ENCODE measurements at places on chromosomes 12 and 14.

- DNase-seq: no peak
Observed at GRCh38 chr14:21322716-21323115, 42.8 kb downstream of the RPGRIP1 start.

DNA sequence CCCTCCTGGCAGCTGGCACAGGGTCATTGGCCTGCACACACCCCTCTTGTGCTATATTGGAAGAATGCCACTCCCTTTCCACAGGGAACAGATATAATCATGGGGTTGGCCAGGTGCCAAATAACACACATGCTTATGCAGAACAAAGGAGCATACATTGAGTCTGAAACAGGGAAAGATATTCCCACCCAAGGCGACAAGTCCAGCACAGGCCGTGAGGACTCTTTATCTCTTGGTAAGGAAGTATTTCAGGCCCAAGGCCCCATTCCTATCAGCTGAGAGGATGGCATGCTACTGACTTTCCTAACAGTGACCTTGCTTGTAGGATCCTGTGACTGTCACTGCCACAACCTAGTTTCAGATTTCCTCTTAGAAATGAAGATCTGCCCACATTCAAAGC, 59.0 kb upstream of the STXBP6 start:
- no peak for DNase-seq

- no peak for DNase-seq
Observed at GRCh38 chr12:6697584-6698351, 2.8 kb downstream of the PIANP start.

GRCh38 chr12:71838231-71838630, 1.3 kb upstream of the TBC1D15 start:
- no peak for DNase-seq

DNA sequence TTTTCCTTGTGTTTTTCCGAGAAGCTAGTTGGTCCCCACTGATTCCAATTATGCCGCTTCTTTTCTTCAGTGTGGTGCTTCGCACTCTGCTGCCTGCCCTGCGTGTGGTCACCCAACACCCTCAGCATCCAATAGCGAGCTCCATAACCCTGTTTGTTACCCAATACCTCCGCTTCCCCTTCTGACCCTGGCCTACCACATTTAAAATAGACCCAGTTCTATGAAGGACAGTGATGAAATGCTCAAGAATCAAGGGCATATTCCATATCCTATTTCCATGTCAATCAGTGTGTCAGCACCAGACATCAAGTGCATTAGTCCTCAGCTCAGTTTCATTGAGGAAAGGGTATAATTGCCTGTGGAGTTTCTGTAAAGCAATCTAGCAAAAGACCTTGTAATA, 9.5 kb downstream of the NDRG2 start:
- DNase-seq: no peak

- no peak for DNase-seq
Observed at GRCh38 chr14:84657911-84658310, 872.0 kb upstream of the FLRT2 start.

- DNase-seq: no peak
Observed at GRCh38 chr14:84074626-84075025, 1455.3 kb upstream of the FLRT2 start.

DNA sequence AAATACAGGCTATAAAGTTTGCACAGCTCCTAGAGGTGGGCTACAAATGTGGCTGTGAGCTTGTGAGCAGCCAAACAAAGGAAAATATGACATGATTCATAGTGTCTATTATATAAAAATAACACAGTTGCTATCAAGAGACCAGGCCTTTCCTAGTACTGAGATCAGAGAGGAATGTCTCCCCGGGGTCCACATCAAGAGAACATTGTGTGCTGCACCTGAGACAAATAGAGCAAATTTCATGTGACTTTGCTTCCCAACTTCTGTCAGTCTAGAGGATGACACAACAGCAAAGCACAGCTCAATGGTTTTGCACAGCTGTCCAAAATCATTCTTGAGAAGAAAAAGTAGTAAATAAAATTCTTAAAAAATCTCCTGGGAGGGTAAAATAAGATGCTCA, 297.5 kb upstream of the PRKD1 start:
- no peak for DNase-seq

DNA sequence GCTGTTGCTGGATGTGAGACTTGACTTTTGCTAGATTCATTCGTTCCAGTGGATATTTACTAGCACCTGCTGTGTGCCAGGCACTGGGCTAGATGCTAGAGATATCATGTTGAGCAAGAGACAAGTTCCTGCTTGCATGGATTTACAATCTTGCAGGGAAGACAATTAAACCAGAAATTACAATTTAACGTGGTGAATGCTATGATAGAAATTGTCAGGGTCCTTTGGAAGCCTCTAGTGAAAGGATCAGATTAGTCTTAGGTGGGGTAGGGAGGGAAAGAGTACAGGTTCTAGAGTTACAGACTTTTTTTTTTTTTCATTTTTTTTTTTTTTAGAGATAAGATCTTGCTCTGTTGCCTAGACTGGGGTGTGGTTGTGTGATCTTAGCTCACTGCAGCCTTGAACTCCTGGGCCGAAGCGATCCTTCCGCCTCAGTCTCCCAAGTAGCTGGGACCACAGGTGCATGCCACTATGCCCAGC, 36.7 kb downstream of the SPATS2 start:
- no peak for DNase-seq

DNA sequence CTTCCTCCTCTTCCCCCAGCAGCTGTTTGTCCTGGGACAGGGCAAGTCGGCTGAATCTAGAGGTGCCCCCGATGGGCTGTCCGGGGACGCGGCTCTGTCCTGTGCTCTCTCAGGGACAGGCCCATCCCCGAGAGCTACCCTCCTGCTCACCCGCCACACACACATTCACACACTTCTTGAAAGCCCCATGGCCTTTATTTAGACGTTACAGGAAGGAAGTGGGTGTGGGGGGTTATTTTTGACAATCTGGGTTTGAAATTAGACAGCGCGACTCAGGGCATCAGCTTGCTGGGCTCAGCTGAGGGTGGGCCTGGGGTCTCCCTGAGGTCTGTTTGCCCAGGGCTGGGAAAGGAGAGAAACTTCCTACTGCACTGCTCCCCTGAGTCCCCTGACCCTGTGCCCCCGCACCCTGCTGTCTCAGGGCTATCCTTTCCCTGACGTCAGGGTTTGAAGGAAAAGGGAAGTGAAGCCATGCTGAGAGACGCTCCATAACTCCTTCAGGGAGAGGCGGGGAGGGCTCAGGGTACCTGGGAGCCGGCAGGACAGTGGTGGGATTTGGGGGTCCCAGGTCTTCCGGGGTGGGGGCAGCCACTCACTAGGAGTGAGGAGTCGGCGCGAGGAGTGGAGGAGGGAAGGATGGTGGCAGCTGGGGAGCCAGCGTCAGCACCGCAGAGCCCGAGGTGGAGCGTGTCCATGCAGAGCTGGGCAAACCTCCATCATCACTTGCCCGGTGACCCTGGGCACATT, 8.1 kb downstream of the PTPN6 start:
- peak; percentile 49 for DNase-seq

GRCh38 chr12:64993461-64993860, 127.6 kb downstream of the WIF1 start:
- no peak for DNase-seq

DNA sequence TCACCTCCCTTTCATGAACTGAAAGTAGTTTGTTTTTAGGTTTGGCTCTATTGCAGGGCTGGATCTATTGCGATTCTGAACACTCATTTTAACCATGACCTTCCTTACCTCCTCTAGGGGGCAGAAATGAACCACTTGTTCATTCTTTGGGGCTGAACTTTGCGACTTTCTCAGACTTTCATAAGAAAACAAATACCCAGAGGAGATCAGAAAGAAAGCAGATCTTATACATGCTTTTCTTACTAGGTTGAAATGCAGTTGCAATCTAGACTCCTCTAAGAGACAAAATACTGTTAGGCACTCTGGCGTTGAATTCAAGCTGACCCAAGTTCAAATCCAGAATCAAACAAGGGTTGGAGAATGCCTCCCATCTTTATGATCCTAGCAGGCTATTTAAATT, 32.6 kb upstream of the PLEKHG3 start:
- DNase-seq: no peak

DNA sequence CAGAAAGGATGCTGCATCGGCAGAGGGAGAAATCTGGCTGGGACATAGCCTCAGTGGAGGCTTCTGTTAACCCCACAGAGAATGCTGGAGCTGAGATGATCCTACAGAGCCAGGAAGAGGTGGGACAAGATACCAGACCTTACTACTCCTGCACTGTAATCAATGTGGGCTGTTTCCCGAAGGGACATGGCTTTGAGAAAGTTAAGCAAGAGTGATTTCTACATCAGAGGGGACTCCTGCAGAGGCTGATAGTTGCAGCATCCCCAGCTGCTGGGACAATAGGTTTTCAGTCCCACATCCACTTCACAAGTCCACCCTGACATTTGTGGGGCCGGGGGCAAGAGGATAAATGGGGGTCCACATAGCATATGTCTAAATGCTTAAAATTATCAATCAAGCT, 22.5 kb upstream of the CMKLR1 start:
- DNase-seq: no peak

DNA sequence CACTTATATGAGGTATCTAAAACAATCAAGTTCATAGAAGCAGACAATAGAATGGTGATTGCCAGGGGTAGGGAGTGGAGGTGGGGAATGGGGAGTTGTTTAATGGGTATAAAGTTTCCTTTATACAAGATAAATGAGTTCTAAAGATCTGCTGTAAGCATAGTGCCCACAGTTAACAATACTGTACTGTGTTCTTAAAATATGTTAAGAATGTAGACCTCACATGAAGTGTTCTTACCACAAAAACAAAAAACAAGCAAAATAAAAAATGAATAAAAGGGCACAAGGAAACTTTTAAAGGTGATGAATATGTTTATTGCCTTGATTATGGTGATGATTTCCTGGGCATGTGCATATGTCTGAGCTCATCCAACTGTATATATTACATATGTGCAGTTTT, 211.8 kb downstream of the MSRB3 start:
- no peak for DNase-seq

DNA sequence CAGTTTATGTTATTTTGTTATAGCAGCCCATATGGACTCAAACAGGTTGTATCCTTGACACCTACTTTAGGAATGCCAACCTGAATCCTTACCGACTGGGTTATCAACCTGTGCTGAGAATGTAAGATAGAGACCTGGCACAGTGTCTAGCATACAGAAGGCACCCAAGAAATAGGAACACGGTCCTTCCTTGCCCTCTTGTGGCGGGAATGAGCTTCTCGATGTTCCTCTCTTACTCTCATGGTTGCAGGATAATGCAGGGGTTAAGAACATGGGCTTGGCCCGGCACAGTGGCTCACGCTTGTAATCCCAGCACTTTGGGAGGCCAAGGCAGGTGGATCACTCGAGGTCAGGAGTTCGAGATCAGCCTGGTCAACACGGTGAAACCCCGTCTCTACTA, 6.5 kb downstream of the C12orf43 start:
- DNase-seq: no peak

GRCh38 chr14:100907240-100907639, 3.7 kb upstream of the RTL1 start:
- DNase-seq: no peak

GRCh38 chr12:124368421-124369032, 73.6 kb downstream of the RFLNA start:
- no peak for DNase-seq

DNA sequence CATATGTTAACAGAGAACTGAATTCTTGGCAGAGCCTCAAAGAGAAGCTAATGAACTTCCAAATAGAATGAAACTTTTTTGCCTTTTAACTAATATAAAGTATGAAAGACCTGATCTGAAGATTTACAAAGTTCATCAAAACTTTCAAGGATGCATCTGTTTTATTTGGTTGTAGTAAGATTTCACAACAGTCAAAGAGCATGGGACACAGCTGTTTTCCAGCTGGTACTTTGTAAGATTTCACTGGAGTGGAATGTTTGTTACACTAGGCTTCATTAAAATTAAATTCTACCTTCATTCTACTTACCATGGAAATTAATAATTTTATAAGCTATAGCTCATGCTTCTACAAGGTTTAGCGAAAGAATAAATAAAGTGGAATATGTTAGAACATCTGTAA, 351.2 kb downstream of the SLC6A15 start:
- no peak for DNase-seq

GRCh38 chr12:123232472-123232806, 502 bp downstream of the MPHOSPH9 start:
- no peak for DNase-seq

- no peak for DNase-seq
Observed at GRCh38 chr12:125096894-125097293, 31.7 kb downstream of the AACS start.

- DNase-seq: no peak
Observed at GRCh38 chr12:33205981-33206380, 233.6 kb downstream of the SYT10 start.

- DNase-seq: no peak
Observed at GRCh38 chr14:74605531-74606223, 6.4 kb downstream of the LTBP2 start.

DNA sequence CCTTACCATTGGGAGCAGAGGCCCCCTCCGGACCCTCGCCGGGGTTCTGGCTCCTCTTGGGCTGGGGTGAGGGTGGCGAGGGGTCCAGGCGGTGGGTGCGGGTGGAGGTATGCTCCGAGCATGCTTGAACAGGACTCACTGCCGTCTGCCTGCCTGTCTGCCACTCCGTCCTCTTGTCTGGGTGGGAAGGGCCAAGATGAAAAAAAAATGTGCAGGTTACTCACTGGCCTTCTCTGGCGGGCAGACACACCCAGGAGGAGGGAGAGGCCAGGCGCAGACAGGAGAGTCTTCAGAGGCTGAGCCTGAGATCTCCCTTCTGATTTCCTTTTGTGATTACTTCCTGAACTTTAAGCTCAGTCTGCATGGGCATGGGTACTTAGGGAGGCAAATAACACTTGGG, 76.1 kb downstream of the STON2 start:
- no peak for DNase-seq

GRCh38 chr14:36671149-36671548, 9.5 kb downstream of the PAX9 start:
- DNase-seq: no peak
